ENCODE measurements at places on chromosomes 11 and 22.

DNA sequence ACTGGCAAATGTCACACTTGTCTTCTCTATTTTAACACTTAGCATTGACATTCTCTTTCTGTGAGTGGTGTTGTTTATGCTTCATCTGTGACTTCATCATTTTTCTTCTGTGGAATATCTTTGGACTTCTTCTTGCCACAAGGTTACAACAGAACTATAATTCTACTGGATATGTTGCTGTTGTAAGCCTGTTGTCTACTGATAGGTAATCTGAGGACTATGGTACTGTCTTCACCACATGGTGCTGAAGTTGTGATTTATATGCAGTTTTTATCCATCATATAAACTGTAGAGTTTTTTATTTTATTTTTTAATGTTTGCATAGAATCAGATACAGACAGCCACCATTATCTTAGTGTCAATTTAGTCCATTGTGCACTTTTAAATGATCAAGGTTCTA is 622.2 kb upstream of the CNTN5 start:
- DNase-seq: no peak

- no peak for DNase-seq
Measured at GRCh38 chr11:59767225-59767611, 12.0 kb downstream of the STX3 start.

GRCh38 chr22:41983513-41984405 is 14.5 kb downstream of the SEPTIN3 start:
- no peak for DNase-seq

- no peak for DNase-seq
Measured at GRCh38 chr11:134727636-134728035, 315.6 kb upstream of the B3GAT1 start.

DNA sequence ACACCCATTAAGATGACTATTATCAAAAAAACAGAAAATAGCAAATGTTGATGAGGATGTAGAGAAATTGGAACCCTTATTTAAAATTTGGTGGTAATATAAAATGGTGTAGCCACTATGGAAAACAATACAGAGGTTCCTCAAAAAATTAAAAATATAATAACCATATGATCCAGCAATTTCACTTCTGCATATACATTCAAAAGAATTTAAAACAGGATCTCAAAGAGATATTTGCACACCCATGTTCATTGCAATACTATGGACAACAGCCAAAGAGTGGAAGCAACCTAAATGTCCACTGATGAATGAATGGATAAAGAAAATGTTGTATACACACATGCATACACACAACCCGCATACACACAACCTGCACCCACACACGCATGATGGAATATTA is 102.2 kb downstream of the FAM168A start:
- no peak for DNase-seq

- no peak for DNase-seq
Measured at GRCh38 chr22:30858976-30859713, 109.4 kb downstream of the MORC2 start.

DNA sequence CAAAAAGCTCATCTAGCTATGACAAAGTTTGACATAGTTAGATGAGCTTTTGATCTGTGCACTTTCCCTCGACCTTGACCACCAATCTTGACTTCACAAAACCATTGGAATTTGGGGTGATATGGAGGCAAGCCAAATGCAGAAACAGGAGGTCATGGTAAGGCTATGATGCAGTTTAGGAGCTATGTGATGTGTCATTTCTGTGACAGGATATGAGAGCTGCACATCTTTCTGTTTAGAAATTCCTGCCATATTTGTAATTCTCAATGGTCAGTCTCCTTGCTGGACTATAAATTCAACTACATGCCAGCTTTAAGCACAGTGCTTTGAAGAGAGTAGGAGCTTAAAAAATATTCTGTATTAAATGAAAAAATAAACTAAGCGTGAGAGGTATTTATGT is 12.9 kb downstream of the OR51B6 start:
- DNase-seq: no peak

Measured in GM12891 (cell line).